ENCODE measurements at places on chromosomes 2 and 18.

GRCh38 chr2:51208521-51208920 is 176.6 kb upstream of the NRXN1 start:
- DNase-seq, result no peak

DNA sequence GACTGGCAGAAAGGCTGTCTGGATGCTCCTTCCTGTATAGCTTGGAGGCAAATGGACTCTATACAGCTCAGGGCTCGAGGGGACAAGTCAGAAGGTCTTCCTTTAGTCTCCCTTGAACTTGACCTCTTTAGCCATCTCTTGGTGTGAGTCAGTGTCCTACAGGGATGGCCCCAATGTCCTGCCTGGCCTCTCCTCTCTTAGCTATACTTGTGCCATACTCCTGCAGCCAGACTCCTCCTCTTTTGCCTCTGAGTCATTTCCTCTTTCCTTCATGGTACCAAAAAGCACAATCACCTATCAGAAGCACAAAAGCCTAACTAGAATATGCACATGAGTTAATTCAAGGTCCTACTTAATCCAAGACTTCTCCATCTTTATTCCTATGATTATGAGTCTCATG is 112.7 kb downstream of the XRCC5 start:
- peak; percentile 57 for DNase-seq

GRCh38 chr2:98892871-98893270 is 43.2 kb downstream of the CRACDL start:
- no peak for DNase-seq

- DNase-seq, result no peak
Observed at GRCh38 chr2:217741381-217741955, 261.3 kb downstream of the TNS1 start.

GRCh38 chr2:26394694-26395093 is 7.0 kb upstream of the DRC1 start:
- peak; percentile 39 for DNase-seq

DNA sequence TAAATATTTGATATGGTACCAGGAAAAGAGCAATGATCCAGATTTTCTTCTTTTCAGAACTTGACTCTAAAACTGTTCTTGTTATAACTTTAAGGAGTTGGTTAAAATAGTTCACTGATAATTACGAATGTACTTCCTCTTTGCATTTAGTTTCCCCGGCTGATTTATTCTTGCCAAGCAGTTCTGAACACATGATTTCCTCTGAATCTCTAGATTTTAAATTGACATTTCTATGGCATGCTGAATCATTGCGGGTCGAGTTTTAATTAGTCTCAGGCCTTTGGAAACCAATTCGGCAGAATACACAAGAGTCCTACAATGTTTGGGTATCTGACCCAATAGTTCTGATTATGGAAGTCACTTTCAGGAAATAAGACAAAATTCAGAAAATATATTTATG is 37.3 kb upstream of the DNAH7 start:
- DNase-seq, result no peak
